ENCODE measurements at places on chromosomes 5 and 9.

- DNase-seq, result no peak
Observed at GRCh38 chr5:9196403-9197227, 349.3 kb downstream of the SEMA5A start.

DNA sequence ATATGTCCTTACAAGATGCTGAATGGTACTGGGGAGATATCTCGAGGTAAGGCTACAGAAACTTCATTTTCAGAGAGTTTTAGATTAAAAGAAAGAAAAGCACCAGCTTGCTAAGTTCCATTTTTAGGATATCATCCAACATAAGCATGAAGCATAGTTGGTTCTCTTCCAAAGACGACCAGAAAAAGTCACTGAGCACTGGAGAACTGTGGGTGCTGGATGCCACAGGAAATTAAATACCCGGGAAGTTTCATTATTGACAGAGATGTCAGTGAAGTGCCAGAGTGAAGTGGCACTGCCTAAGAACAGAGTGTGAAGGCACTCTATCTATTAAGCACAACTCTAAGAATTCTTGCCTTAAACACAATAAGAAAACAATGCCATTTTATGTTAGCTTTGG lies 76.8 kb downstream of the PIK3R1 start:
- DNase-seq, result no peak

DNA sequence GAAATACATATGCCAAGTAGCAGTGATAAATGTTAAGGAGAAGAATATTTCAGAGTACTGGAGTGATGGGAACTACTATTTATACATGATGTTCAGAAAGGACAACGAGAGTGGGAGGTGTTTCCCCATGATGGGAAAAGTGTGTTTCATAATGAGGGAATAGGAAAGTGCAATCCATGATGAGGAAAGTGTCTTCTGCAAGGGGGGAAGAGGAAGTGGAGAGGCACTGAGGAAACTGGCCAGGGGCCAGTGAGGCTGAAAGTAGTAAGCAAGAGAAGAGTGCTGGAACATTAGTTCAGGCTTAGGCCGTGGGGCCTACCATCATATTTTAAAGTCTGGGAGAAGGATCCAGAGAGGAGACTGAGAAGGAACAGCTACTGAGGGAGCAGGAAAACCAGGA lies 327.2 kb downstream of the SLF1 start:
- no peak for DNase-seq

GRCh38 chr5:161934486-161934885 lies 86.6 kb downstream of the GABRA1 start:
- no peak for DNase-seq

DNA sequence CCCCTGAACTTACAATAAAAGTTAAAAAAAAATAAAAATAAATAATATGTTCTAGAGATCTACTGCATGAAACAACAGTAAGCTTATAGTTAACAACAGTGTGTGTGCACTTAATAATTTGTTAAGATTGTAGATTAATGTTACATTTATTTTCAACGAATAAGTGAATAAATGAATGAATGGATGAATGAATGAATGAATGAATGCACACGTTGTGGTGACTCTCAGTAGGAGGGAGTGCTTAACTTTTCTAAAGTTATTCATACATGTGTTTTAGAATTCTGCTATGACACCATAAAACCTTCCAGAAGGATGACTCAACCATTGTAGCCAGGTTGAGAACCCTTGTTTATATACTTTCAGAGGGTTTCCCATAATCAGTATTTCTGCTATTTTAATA lies 1269.4 kb upstream of the CDH6 start:
- DNase-seq, result no peak

Measured in stimulated activated CD8-positive, alpha-beta memory T cell treated with anti-CD3 and anti-CD28 coated beads, Interleukin-7, amount 100 ng/mL, for 1 hour (primary cell).